Activated T-cell treated with anti-CD3 and anti-CD28 coated beads, Interleukin-2, amount 50 U/mL, for 48 hours (primary cell): ENCODE measurements at places on chromosomes 16 and 17.
A peak's percentile ranks its signal among the peaks of the same experiment; 100 is the strongest.

DNA sequence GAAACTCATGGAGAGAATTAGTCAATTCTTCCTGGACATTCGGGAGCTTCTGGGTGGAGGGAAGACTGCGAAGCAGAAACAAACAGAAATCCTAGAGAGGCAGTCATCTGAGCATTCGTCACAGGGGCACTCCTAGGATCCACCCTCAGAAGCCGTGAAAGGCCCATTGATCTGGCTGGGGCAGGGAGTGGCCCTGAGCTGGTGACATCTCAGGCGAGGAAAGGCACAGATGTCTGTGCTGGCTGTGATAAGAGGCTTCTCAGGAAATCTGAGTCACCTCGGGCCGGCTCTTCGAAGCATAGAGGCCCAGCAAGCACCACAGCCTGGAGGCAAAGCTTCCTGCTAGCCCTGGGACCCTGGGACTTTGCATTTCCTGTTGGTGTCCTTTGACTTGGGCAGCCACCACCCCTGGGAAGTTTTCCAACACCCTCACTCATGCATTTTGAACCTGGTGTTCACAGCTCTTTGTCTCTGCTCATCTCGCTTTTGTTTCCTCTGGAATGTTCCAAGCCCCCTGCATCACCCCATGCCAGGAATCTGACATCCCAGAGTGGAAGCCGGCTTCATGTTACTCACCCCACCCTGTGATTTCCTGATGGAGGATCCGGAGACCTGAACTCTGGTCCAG is 23.3 kb upstream of the CDRT4 start:
- peak; percentile 51 for DNase-seq

- DNase-seq = no peak
These were observed 63.9 kb downstream of the NUP88 start for GRCh38 chr17:5355421-5356129.

- no peak for DNase-seq
These were observed 85.3 kb upstream of the FOXF1 start for GRCh38 chr16:86424985-86425384.

DNA sequence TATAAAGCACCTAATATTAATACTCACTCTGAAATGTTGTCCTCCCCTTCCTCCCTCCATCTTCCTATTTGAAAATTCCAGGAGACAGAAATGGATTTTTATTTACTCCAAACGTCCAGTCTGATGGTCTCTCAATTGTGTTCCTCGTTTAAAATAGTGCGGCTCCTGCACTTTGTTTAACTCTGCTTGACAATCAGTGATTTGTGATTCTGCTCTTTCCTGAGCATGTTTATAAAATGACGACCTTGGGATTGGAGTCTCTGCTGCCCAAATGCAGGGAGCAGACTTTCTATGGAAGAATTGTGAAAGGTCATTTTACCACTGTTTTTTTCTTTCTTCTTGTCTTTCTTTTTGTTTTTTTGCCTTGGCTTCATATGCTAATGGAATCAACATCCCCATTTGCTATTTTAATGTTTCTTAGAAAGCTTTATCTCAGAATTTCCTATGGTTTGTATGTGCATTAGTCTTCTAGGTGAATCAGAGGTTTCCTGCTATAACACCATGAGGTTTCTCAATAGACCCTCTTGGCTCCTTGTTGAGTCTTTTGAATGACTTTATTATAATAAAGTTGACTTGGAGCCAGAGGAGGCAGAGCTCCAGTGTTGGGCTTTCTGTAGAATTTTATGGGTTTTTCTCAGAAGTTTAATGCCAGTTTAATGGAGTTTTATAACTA is 376.5 kb downstream of the CDH11 start:
- DNase-seq = no peak

DNA sequence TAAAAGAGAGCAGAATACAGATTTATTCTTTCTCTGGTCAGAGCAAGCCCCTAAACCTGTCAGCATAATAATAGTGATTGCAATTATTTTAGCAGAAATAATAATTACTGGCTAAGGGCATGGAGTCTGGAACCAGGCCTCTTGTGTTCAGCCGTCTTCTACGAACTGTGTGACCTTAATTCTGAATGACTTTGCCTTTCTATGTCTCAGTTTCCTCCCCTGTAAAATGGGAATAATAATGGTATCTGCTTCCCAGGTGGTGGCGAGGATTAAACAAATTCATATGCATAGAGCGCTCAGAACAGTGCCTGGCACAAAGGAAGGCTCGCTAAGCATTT is 33.4 kb downstream of the RAB11FIP4 start:
- no peak for DNase-seq

DNA sequence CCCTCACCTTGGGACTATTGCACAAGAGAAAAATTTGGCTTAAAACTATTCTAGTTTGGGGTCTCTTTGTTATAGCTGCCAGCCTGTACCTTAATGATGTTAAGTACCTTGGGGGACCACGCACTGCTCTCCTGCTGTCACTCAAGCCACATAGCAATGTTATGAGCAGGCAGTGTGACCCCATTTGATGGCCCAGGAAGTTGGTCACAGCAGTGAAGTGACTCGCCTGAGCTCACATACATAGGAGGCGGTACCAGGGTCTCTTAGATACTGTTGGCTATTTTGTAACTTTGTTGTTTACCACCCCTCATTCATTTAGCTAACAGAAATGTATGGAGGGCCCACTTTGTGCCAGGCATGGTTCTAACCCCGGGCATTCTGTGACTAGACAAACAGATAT is 16.4 kb downstream of the KCNG4 start:
- DNase-seq = no peak

DNA sequence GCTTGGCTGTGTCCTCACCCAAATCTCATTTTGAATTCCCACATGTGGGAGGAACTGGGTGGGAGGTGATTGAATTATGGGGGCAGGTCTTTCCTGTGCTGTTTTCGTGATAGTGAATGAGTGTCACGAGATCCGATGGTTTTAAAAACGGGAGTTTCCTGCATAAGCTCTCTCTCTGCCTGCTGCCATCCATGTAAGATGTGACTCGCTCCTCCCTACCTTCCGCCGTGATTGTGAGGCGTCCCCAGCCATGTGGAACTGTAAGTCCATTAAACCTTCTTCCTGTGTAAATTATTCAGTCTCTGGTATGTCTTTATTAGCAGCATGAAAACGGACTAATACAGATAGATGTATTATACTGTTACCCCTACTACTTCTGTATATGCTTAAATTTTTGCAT is 3.6 kb downstream of the SPATA33 start:
- DNase-seq = no peak

DNA sequence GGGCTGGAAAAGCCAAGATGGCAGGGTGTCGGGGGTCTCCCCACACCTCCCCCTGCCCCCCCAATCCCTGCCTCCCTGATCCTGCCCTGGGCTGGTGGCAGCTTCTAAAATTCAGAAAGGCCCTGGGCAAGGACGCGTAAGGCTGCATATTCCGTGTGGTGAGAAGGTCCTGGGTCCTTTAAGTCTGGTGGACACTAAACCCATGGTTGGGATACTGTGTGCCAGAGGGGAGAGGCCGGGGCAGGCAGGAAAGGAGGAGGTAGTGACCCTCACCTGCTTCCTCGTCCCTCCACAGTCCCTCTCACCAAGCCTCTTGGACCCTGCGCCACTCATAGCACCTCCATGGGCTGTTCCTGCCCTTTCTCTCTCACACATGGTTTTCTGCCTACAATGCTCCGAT is 28.8 kb downstream of the PRKAR1A start:
- DNase-seq = no peak

- DNase-seq = no peak
These were observed 9.9 kb downstream of the ITPRIPL2 start for GRCh38 chr16:19123535-19124178.

DNA sequence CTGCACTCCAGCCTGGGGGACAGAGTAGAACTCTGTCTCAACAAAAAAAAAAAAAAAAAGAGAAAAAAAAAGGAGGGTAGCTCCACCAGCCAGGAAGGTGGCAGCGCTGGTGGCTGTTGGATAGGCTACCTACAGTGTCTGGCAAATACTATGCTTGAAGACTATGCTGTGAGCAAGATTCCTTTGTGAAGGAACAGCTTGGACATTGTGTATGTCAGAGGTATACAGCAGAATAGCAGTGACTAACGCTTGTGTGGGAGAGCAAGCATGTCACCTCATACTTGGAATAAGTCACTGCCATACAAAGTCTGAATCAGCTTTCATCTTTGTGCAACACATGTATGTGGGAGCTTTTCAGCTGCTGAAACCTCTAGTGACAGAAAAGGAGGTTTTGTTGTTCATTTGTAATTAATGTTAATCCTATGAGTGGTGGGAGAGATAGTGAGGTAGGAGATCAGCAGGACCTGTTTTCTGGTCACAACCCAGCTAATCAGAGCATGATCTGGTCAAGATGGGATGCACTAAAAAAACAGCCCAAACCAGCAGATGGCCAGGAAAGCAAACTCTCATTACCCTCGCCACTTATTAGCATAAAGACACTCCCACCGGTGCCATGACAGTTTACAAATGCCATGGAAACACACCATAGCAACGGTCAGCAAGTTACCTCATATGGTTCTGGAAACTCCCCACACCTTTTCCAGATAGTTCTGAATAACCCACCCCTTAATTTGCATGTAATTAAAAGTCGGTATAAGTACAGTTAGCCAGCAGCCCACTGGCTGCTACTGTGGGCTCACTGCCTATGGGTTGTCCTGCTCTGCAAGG is 6.8 kb upstream of the ITGAD start:
- DNase-seq = peak; percentile 44

DNA sequence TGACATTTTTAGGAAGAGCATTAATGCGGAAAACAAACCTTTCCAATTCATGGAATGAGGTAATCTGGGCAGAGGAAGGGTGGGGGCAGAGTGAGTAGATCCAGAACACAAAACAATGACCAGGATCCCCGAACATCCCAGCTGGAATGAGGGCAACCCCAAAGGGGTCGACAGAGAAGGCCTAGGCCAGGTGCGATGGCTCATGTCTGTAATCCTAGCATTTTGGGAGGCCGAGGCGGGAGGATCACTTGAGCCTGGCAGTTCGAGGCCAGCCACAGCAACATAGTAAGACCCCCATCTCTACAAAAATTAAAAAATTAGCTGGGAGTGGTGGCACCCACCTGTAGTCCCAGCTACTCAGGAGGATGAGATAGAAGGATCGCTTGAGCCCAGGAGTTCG is 64.7 kb downstream of the ZFHX3 start:
- DNase-seq = no peak

DNA sequence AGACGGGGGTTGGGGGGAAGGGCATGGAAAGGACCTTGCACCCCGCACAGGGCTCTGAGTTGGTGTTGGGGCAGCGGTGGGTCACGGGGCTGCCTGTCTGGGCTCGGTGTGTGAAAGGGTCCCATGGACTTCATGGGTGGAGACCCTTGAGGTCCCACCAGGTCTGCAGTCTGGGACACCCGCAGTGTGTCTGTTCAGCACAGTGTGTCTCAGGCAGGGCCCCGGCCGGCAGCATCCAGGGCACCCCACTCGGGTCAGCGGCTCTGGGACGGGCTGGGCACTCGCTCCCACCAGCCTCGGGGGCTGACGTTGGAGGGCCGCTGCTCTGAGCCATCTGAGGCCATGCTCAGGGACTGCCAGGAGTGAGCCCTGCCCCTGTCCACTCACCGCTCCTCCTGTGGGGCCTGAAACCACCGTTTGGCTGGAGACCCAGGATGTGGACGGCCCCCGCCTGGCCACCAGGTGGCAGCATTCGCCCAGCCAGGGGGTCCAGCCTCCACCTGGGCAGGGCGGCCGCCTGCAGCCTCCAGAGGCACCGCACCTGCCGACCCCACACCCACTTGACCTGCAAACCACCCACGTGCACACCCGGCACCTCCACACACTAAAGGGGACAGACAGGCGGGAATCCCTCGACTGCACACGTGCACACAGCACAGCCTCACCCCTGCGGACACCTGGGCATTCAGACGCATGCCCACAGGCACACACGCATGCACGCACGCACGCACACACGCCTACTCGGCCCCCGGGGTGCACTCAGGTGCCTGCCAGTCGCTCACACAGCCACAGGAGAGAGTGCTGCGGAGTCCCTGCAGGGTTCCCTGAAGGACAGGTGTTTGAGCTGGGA is 10.1 kb upstream of the ZFPM1 start:
- peak; percentile 87 for DNase-seq

- no peak for DNase-seq
These were observed 2.1 kb upstream of the ZG16B start for GRCh38 chr16:2827831-2828520.

GRCh38 chr17:72497915-72498314 is 377.1 kb downstream of the SOX9 start:
- DNase-seq = no peak

DNA sequence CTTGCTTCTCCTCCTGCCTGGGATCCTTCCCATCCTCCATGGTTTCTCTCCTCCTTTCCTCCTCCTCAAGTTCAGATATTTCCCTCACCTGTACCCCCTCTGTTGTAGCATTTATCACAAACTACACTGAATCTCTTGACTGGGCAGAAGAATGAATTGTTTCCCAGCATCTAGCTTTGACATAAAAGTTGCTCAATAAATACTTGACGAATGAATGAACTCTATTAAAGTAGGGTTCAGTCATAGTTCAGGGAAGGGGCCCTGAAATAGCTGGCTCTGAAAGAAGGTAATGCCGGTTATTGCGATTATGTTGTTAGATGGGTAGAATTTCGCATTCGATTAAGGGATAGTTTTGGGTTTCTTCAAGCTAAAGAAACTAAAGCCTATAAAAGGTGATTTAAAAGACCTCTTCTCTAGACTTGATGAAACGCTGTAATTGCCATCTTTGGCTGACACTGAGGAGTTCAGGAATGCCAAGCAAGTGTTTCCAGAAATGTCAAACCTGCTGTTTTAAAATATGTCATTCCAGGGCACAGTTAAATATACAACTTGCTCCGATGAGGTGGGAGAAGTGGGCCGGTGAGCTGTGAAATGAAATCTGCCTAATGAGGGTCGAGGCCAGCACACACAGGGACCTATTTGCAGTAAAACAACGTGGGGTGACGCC is 1.0 kb upstream of the CPD start:
- DNase-seq = no peak

DNA sequence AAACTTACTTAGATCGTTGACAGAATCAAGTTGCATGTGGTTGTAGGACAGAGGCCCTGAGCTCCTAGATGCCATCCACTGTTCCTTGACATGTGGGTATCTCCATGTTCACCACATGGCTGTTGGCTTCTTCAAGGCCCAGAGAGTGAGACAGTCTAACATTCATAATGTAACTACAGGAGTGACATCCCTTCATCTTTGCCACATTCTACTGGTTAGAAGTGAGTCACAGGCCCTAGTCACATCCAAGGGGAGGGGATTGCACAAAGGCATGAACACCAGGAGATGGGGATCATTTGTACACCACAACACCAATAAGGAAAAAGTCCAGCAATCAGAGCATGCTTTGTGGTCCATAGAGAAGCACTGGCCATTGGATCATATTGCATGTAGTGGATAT is 56.6 kb downstream of the WSCD1 start:
- DNase-seq = no peak

DNA sequence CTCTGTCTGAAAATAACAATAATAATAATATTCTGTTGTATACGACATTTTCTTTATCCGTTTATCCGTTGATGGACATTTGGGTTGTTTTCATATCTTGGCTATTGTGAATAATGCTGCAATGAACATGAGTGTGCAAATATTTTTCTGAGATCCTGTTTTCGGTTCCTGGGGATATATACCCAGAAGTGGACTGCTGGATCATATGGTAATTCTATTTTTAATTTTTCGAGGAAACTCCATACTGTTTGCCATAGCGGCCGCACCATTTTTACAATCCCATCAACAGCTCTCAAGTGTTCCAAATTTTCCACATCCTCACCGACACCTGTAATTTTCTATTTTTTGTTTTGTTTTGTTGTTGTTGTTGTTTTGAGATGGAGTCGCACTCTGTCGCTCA is 5.3 kb upstream of the PRSS41 start:
- no peak for DNase-seq

- no peak for DNase-seq
These were observed 1.2 kb upstream of the GLIS2 start for GRCh38 chr16:4314532-4315185.

GRCh38 chr16:8934601-8935000 is 29.1 kb downstream of the USP7 start:
- no peak for DNase-seq

- no peak for DNase-seq
These were observed 5.8 kb downstream of the IRX3 start for GRCh38 chr16:54280751-54281150.
